NCI-H446 treated with DMSO at 0.1 percent for 48 hours (cell line): ENCODE measurements at places on chromosomes 16 and 17.

GRCh38 chr16:83996481-83997252, 28.6 kb downstream of the NECAB2 start:
- DNase-seq = no peak

DNA sequence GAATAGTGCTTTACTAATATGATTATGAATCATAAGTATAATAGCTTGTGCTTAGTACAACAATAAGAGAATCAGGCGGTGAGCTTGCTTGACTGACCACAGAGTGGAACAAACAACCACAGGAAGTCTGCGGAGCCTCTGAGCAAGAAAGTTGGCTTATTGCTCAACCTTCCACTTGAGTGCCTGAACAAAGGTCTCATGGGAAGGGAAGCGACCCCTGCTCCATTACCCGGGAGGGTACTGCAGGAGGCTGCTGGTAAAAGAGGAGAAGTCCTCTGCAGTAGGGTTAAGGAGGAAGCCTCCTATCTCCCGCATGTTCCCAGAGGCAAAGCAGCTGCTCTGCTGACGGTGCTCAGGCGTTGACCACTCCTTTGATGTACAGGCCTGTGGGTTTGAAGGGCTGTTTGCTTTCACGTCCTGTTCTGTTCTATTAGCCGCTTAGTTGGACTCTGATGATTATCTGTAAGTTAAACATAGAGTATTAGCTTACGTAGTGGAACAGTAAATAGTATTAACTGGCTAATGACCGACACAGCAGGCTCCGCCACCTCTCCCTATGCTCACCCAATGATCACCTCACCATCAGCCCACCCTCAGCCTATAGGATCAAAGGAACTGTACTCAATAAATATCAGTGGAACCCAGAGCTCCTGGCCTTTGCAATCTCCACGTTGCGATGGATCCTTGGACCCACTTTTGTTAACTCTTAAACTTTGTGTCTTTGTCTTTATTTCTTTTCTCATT, 17.5 kb downstream of the ALOX15B start:
- DNase-seq = no peak

- DNase-seq = no peak
Measured at GRCh38 chr17:17205368-17206123, 587 bp downstream of the PLD6 start.

DNA sequence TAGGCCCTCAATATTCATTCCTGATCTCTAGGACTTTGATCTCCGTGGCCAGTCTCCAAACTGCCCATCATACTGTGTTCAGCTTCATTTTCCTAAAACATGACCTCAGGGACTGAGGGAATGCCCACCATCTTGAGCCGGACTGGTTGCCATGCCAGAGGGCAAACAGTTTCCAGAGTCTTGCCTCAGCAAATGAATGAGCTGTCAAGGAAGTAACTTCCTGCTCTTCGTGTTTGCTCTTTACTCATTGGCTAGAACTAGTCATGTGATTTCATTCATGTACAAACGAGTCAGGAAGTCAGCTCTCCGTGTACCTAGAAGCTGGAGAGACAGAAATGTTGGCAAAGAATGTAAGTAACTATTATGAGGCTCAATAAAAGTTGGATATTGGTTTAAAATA, 50.2 kb downstream of the ANKFN1 start:
- peak; percentile 1 for DNase-seq

GRCh38 chr17:78347453-78347852, 12.4 kb downstream of the SOCS3 start:
- no peak for DNase-seq

GRCh38 chr16:9818702-9819101, 363.5 kb downstream of the GRIN2A start:
- no peak for DNase-seq

DNA sequence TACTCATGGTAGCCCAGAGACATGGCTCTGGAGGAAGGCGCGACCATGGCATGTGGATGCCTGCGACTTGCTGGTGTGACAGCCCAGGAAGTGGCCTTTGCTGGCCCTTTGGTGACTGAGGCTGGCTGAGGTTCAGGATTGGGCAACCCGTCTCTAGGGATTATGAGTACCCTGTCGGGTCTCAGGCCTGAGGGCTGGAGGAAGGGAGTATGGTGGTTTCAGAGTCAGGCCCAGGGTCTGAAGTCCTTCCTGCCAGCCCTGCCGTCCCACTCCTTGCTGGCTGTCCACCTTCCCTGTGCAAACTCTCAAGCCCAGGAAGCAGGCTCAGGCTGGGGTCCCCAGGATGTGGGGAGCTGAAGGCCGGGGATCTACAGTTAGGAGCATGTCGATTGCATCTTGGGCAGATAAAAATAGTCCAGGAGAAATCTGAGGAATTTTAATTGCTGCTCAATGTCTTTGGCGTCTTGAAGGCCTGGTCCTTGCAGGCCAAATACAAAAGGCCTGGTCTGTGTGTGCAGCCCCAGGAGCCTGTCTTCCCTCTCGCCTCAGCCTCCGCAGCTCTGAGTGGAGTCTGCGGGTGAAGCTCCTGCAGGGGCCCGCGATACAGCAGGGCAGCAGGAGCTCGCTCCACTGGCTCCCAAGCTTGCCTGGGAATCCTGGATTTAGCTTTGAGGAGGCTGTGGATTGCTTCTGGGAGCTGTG, 52.5 kb downstream of the NKD1 start:
- DNase-seq = no peak

GRCh38 chr17:57404073-57404472, 147.8 kb downstream of the MSI2 start:
- no peak for DNase-seq

DNA sequence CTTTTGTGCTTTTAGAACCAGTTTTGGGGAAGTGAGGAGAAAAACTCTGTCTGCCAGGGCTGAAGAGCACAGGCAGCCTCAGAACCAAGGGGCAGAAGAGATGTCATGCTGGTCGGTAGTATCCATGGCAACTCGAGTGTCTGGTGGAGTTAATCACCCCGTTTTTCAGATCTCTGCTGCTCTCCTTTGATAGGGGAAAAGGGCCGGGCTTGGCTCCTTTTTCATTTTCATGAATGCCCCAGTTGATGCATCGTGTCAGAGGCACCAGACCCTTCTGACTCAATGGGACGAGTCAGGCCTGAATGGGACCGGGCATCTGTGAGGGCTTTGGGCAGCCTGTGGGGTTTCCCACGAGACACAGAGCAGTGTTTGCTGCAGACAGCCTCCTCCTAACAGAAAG, 304.6 kb downstream of the ABCC12 start:
- DNase-seq = no peak

- no peak for DNase-seq
Measured at GRCh38 chr17:33637534-33637933, 344.4 kb upstream of the ASIC2 start.

GRCh38 chr16:58450590-58450989, 49.4 kb upstream of the NDRG4 start:
- DNase-seq = no peak

- no peak for DNase-seq
Measured at GRCh38 chr16:56384074-56384721, 41.1 kb downstream of the AMFR start.

DNA sequence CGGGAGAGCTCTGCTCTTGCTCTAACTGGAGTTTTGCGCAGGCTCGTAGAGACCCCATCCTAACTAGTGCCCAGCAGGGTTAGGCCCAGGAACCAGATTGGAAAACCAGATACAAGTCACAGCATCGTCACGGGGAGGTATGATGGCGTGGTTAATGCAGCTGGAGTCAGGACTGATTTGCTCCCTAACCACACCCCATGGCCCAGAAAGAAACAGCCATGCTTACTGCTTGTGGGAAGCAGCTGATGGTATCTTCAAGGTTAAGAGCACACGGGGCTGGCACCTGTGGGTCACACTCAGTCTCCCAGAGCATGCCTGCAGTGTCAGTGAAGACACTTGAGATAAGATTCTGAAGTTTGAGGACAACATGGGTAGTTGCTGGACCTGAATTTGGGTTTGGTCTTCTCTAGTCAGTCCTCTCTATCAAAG, 60.2 kb downstream of the WIPI1 start:
- DNase-seq = no peak

- DNase-seq = no peak
Measured at GRCh38 chr17:8332688-8333087, 7.0 kb upstream of the ODF4 start.

- no peak for DNase-seq
Measured at GRCh38 chr16:17204206-17204605, 266.6 kb downstream of the XYLT1 start.

- no peak for DNase-seq
Measured at GRCh38 chr17:62064029-62064790, 868 bp downstream of the MED13 start.

GRCh38 chr16:47317465-47318240, 143.2 kb downstream of the ITFG1 start:
- DNase-seq = no peak

DNA sequence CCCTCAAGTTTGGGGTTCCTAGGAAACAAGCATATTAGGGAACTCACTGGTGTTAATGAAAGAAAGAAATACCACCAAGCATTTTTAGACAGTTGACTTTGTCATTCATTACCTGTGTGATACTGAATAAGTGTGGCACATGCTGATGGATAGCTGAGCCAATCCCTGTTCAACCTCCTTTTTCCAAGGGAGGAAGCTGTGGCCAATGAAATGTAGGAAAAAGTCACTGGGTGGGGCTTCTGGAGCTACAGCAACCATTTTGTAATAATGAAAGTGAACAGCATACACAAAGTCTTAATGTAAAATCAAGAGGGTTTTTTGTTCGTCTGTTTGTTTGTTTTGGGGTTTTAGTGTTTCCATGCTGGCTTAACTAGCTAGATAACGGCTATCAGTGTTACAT, 254.3 kb upstream of the SALL1 start:
- no peak for DNase-seq

GRCh38 chr16:48597563-48598387, 12.2 kb downstream of the N4BP1 start:
- no peak for DNase-seq

GRCh38 chr16:715477-716199, 720 bp downstream of the METRN start:
- no peak for DNase-seq

DNA sequence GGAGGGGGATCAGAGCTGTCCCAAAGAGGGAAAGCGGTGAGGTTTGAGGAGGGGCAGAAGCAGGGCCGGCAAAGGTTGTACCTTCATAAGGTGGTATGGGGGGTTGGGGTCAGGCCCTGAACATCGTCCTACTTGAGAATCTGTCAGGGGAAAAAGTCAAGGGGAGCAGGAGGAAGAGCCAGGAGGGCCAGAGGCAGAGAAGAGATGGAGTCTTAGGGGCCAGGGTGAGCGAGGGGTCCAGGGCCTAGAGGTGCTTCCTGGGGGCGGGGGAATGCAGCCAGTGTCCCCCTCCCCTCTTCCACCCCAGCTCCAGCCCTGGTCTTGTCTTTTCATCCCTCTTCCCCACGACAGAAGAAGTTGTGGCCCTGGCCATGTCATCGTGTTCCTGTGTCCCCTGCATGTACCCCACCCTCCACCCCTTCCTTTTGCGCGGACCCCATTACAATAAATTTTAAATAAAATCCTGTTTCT, 1.3 kb upstream of the PRRT2 start:
- no peak for DNase-seq

DNA sequence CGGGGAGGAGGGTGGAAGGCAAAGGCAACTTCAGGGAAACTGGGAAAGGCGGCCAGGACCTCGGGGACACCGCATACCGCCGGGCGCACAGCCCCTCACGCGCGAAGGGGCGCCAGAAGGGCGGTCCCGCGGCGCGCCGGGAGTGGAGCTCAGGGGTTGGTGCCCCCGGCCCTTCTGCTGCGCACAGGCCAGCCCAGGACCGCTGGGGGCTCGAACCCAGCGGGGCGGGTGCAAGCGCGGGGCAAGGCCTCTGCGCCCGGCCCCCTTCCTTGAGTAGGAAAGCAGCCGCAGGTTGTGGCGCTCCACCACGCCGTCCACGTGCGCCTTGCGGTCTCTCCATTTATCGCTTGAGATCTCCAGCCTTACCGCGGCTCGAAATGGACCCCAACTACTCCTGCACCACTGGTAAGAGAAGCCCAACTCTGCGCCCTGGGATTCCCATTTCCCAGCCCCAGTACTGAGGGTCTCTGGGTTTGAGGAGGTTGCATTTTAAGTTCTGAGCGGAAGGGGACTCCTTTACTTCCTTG, 3.0 kb upstream of the MT1A start:
- DNase-seq = no peak

- DNase-seq = no peak
Measured at GRCh38 chr16:57231821-57232350, 13.2 kb upstream of the ARL2BP start.

GRCh38 chr17:8055851-8056231, 17.0 kb downstream of the ALOX15B start:
- DNase-seq = no peak

GRCh38 chr16:86772671-86773353, 194.5 kb downstream of the FOXL1 start:
- no peak for DNase-seq

DNA sequence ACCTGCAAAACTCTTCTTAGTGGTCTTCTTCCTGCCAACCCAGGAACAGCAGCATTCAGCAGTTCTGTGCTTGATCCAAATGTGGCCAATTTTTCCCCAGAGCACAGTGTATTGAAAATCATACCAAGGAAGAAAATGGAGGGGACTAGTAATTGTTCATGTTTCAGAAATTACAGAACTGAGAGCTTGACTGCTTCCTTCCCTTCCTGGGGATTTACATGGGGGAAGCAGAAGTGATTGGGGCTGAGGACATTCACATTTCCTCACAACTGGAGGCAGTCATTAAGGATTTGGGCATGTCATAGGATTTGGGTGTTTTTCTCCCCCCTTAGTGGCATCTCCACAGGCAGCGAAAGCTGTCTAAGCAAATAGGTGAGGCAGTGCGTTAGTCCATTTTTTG, 19.7 kb downstream of the CIITA start:
- no peak for DNase-seq

DNA sequence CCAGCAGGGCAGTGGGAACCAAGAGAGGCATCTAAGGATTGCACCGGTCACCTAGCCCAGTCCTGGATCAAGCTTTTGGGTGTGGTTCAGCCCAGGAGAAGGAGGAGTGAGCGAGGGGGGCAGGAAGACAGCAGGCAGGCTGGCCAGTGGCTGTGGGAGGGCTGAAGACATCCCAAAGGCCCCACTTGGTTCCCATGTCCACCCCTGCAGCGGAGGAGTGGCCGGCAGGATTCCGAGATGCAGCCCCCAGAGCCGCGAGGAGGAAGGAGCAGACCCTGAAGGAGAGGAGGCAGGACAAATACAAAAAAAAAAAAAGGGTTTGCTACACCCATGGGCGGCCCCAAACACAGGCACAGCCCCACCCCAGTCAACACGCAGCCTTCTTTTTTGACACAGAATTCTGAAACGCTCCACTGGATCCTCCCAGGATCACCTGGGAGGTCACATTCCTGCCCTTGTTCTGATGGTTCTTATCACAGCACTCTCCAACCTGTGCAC, 1.1 kb upstream of the SLC47A2 start:
- no peak for DNase-seq

DNA sequence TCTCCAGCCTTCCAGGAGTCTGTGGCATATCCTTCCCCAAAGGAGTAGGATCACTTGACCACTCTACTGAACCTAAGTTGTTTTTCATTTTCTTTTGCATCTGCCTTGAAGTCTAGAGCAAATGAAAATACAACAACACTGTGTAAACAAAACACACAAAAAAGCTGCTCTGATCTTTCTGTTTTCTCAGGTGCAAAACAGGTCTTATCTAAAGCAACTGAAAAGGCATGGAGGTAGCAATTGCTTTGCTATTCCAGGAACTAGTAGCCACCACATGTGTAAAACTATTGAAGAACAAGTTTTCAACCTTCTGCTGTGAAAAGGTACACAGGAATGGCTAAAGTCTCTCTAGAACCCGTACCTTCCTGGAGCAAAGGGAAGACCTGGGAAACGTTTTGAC, 127.1 kb downstream of the PITPNC1 start:
- DNase-seq = no peak

GRCh38 chr17:34683390-34683789, 104.0 kb downstream of the TMEM132E start:
- DNase-seq = no peak
